Stomach (tissue), 19 donors: ENCODE measurements at places on chromosomes 6 and 20. TPM values are rescaled to one million over a fixed set of nuclear protein-coding genes. Genes with fewer than 3 reads are reported as not detected.

Gene PAX1
- total RNA-seq = not detected

Gene AARS2
- total RNA-seq = 6.4 TPM

Gene THBS2
- 4.0 TPM for total RNA-seq

Gene CDH26
- total RNA-seq = 5.8 TPM

Gene SLC32A1
- not detected for total RNA-seq

Gene PTCHD4
- total RNA-seq = not detected

Gene TUBB2B
- total RNA-seq = 4.6 TPM
